ENCODE measurements at places on chromosomes 5 and 9. TPM values are rescaled to one million over a fixed set of nuclear protein-coding genes. Genes with fewer than 3 reads are reported as not detected.

GRCh38 chr5:163914910-163915309 is 409.5 kb downstream of the MAT2B start:
- no peak overlapping the region for H3K4me3 ChIP-seq
- no peak overlapping the region for H3K27ac ChIP-seq
- H3K4me1 ChIP-seq = no peaks in the 10 kb centered on the region
- DNase-seq = no peak

- no peaks in the 10 kb centered on the region for H3K36me3 ChIP-seq
- no peak overlapping the region for H3K4me3 ChIP-seq
- H3K27ac ChIP-seq = no peak overlapping the region
- peaks cover 16% of the 10 kb centered on the region for H3K27me3 ChIP-seq
- DNase-seq = no peak
- no peaks in the 10 kb centered on the region for H3K4me1 ChIP-seq
These were observed 751.2 kb downstream of the BRINP1 start for GRCh38 chr9:118618084-118618483.

- no peak for DNase-seq
- no peak overlapping the region for H3K27ac ChIP-seq
- H3K4me1 ChIP-seq = peaks cover 12% of the 10 kb centered on the region
- no peaks in the 10 kb centered on the region for H3K27me3 ChIP-seq
- H3K36me3 ChIP-seq = no peaks in the 10 kb centered on the region
These were observed 8.0 kb downstream of the GRIA1 start for GRCh38 chr5:153498516-153498915.

DNA sequence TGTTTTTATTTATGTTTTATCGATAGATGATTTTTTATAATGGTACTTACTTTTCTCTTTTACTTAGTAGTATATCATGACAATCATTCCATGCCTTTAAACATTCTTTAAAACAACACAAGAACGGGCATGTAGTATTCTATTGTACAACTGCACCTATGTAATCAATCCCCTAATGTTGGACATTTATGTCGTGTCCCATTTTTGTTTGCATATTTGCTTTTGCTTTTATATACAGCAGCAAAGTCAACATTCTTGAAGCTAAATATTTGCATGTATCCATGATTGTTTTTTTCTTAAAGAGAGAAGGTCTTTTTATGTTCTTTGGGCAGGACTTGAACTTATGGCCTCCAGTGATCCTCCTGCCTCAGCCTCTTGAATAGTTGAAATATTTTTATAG is 527.0 kb upstream of the CLINT1 start:
- no peak overlapping the region for H3K4me3 ChIP-seq
- H3K36me3 ChIP-seq = no peaks in the 10 kb centered on the region
- H3K27ac ChIP-seq = peak overlapping the region; percentile 87
- DNase-seq = no peak
- peaks cover 54% of the 10 kb centered on the region for H3K4me1 ChIP-seq
- H3K27me3 ChIP-seq = no peaks in the 10 kb centered on the region

DNA sequence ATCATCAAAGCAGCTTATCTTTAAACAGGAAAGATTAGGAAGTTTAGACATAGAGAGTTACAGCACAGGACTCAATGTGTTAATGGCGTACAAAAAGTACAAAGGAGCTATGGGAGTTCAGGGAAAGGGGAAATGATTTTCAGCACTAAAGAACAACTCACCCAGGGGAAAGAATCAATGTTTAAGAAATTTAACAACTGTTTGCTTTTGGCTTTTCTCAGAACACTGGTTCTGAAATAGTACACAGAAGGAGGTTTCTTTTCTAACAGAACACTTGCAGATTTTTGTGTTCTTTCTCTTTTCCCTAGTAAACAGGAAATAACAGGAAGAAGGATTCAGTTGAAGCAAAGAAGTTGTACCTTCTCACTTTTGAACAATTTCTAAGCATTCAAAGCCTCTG is 71.3 kb upstream of the GHR start:
- H3K4me3 ChIP-seq = no peak overlapping the region
- no peaks in the 10 kb centered on the region for H3K36me3 ChIP-seq
- no peak for DNase-seq
- no peaks in the 10 kb centered on the region for H3K27me3 ChIP-seq

GRCh38 chr5:52840277-52841050 is 52.7 kb downstream of the ITGA1 start:
- H3K4me3 ChIP-seq = peak overlapping the region; percentile 58
- H3K4me1 ChIP-seq = peaks cover 92% of the 10 kb centered on the region
- H3K27ac ChIP-seq = peak overlapping the region; percentile 99
- H3K27me3 ChIP-seq = no peaks in the 10 kb centered on the region
- H3K36me3 ChIP-seq = peaks cover 4% of the 10 kb centered on the region

GRCh38 chr9:91221332-91221731 is 140.4 kb downstream of the AUH start:
- no peak for DNase-seq
- peaks cover 17% of the 10 kb centered on the region for H3K4me1 ChIP-seq
- peak overlapping the region; percentile 72 for H3K27ac ChIP-seq
- H3K4me3 ChIP-seq = no peak overlapping the region
- H3K27me3 ChIP-seq = no peaks in the 10 kb centered on the region

DNA sequence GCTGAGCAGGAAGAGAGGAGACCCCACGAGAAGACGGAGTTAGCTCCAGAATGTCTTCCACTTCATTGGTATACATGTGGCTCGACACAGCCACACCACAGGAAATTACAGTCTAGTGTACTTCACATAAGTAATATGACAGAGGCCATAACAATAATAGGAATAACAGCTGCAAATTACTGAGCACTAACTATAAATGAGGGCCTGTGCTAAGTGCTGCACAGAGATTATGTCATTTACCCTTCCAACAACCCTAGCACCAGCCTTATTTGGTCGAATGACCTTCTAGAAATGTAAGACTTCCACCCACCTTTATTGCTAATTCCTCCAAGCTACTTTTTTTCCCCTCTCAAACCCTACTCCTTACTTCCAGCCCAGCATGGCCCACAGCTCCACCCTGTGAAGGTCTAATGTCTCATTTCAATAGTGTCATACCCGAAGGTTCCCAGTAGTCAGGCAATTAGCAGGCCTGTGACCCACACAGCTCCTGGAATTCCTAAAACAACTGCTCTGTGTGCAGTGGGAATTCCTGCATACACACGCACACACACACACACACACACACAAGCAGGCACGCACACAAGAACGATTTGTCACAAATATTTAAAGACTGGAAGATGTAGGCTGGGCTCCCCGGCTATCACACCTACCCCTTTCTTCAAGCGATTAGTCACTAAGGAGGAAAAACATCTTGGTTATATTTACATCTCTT is 134.5 kb downstream of the FRMD3 start:
- no peak for DNase-seq
- H3K27me3 ChIP-seq = peaks cover 2% of the 10 kb centered on the region
- peaks cover 9% of the 10 kb centered on the region for H3K4me1 ChIP-seq
- H3K27ac ChIP-seq = peak overlapping the region; percentile 6

DNA sequence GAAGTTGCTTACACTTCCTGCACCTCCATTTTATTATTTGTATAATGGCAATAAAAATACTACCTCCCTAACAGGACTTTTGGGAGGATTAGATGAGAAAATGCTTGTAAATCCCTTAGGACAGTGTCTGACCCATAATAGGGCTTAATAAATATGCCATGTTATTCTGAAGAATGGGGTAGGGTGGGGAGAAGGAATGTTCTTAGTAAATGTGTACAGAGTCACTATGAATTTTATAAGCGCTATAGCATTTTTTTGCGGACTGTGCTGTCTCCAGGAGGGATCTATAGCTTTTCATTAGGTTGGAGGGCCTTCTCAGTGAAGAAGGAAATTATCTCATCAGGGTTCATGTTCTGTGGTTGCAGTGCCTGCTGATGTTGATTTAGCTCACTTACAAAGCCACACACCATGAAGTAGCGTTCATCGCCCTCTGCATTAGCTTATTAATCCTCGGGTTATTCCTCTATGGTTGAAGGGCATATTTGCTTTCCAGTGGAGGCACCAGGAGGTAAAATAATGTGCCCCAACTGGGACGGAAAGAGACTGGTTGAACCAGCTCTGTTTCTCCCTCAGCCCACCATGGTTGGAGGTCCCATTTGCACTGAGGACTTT is 497.1 kb downstream of the ARHGEF28 start:
- no peak for DNase-seq
- H3K27me3 ChIP-seq = no peaks in the 10 kb centered on the region
- H3K4me1 ChIP-seq = peaks cover 15% of the 10 kb centered on the region
- no peaks in the 10 kb centered on the region for H3K36me3 ChIP-seq

- no peak overlapping the region for H3K27ac ChIP-seq
- no peak for DNase-seq
- H3K27me3 ChIP-seq = no peaks in the 10 kb centered on the region
- H3K4me3 ChIP-seq = no peak overlapping the region
These were observed 25.0 kb downstream of the TNFSF8 start for GRCh38 chr9:114905170-114905940.

GRCh38 chr9:130738281-130738680 is 44.7 kb downstream of the EXOSC2 start:
- DNase-seq = no peak
- H3K36me3 ChIP-seq = peaks cover 1% of the 10 kb centered on the region
- H3K27ac ChIP-seq = no peak overlapping the region
- no peak overlapping the region for H3K4me3 ChIP-seq
- no peaks in the 10 kb centered on the region for H3K27me3 ChIP-seq

GRCh38 chr5:6468104-6468503 is 19.4 kb downstream of the UBE2QL1 start:
- H3K4me3 ChIP-seq = no peak overlapping the region
- H3K4me1 ChIP-seq = no peaks in the 10 kb centered on the region
- DNase-seq = no peak
- no peaks in the 10 kb centered on the region for H3K36me3 ChIP-seq
- H3K27me3 ChIP-seq = peaks cover 28% of the 10 kb centered on the region

DNA sequence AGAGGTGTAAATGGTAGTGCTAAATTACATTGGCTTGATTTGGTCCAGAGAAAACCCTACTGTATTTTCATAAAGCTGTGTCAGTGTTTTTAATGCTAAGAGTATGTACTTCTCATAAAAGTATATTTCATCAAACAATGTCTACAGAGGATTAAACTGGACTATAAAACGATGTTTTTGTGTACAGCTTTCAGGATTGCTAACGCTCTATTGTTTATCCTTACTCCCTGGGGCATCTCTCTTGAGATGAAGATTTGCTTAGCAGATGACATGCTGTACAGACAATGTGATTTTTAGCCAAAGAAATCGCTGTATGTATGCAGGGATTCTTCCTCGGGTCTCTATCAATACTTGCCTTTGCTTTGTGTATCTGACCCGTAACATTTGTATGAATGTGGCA is 216.0 kb downstream of the FBXL7 start:
- peaks cover 41% of the 10 kb centered on the region for H3K4me1 ChIP-seq
- H3K4me3 ChIP-seq = no peak overlapping the region
- no peak overlapping the region for H3K27ac ChIP-seq
- DNase-seq = no peak
- H3K27me3 ChIP-seq = no peaks in the 10 kb centered on the region
- no peaks in the 10 kb centered on the region for H3K36me3 ChIP-seq

GRCh38 chr9:19498015-19498414 is 89.2 kb downstream of the ACER2 start:
- H3K27me3 ChIP-seq = peaks cover 41% of the 10 kb centered on the region
- peaks cover 16% of the 10 kb centered on the region for H3K4me1 ChIP-seq
- H3K4me3 ChIP-seq = no peak overlapping the region
- no peak for DNase-seq
- peaks cover 4% of the 10 kb centered on the region for H3K36me3 ChIP-seq
- peak overlapping the region; percentile 84 for H3K27ac ChIP-seq

GRCh38 chr9:101197026-101197425 is 168.5 kb downstream of the PLPPR1 start:
- H3K4me3 ChIP-seq = no peak overlapping the region
- H3K36me3 ChIP-seq = no peaks in the 10 kb centered on the region
- no peaks in the 10 kb centered on the region for H3K4me1 ChIP-seq
- no peak overlapping the region for H3K27ac ChIP-seq
- no peak for DNase-seq

RFX3 gene
- total RNA-seq = 4.0 TPM

DOCK8 gene
- total RNA-seq = 0.17 TPM

ACTBL2 gene
- 0.10 TPM for total RNA-seq

ANKRD31 gene
- total RNA-seq = 0.10 TPM

MEIKIN gene
- not detected for total RNA-seq

GCNT4 gene
- total RNA-seq = 2.6 TPM

CACNA1B gene
- total RNA-seq = 0.31 TPM

STX17 gene
- 22.5 TPM for total RNA-seq
